D721Med (cell line): ENCODE measurements at places on chromosomes 2 and 18.

DNA sequence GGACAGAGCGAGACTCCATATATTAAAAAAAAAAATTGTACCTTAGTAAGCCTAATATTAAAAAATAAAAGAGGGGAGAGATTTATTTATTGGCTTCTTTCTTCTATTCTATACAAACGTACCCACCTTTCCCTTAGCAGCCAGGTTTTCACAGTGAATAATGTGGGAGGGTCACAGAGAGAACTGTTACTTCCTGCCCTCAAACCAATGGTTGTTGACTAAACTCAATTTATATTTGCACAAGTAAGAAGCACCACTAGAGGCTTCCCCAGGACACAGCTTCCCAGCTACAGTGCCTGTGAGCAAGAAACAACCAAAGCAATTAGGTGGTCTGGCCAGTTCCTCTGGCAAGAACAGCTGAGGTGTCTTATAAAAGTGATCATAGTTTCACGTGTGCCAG, 28.9 kb upstream of the GALR1 start:
- DNase-seq = no peak

GRCh38 chr18:64134044-64134747, 14.7 kb downstream of the LINC00305 start:
- DNase-seq = no peak

GRCh38 chr2:144432921-144433320, 87.0 kb downstream of the ZEB2 start:
- no peak for DNase-seq

GRCh38 chr2:127847931-127848330, 10.0 kb downstream of the POLR2D start:
- DNase-seq = no peak

DNA sequence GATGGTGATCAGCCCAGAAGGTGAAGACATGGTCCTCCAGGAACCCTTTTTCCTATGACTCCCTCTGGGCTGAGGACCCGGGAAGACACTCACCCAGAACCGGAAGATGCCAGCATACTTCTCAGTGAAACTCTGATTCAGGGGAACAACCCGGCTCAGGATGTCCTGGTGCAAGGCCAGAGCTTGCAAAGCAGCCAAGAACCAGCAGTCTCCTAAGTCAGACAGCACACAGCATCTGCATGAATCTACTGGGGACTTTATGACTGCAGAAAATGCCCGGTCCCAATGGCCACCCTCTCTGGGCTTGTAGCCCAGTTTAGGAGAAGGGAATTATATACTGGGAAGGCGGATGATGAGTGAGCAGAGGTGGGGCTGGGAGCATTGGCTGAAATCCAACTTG, 15.3 kb downstream of the CAPN14 start:
- DNase-seq = no peak

DNA sequence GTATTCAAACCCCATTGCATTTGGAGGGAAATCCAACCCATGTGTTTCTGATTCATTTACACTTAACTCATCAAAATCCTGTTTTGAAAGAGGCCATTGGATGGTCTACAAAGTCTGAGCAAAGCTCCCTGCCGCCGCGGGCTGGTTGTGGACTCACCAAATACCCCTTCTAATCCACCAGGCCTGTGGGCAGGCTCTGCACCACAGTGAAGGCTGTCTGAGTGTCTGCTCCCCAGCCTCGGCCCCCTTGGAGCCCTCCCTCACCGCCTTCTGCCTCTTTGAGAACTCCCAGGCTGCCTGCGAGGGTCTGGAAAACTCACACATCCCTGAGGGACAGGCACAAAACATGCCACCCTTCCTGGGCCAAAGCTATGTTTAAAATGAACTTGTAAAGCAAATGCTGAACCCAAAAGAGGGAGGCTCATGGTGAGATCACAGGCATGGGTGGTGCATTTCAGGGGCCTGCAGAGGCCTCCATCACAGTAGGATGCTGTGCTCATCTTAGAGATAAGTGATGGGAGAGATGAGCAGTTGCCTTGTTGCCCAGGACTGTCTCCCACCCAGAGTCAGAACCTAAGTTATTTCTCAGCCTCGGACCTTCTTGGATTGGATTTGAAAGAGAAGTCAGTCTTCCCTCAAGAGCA, 225.0 kb downstream of the CYP26B1 start:
- no peak for DNase-seq

DNA sequence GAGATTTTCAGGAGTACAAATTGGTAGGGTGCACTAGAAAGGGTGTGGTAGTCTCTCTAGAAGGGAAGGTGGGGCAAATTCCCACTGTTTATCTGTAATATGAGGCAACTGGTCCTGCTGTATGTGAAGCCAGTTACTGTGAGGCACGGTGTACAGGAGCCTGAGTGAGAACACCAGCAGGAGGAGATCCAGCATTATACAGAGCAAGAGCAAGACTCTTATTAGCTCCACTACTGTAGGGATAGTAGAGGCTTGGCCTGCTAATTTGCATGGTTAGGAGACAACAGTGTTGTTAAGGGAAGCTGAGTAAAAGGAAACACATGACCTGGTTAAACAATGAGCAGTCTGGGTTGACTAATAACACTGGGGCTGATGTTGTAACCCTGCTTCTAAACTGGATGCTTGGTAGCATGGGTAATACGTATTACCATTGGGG, 76.3 kb upstream of the WDSUB1 start:
- no peak for DNase-seq

DNA sequence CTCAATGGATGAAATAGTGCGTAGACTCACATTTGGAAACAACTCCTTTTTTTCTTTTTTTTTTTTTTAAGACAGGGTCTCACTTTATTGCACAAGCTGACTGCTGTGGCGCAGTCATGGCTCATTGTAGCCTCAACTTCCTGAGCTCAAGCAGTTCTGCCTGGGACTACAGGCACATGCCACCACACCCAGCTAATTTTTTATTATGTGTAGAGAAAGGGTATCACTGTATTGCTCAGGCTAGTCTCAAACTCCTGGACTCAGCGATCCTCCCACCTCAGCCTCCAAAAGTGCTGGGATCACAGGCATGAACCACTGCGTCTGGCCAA, 17.4 kb downstream of the HAT1 start:
- DNase-seq = no peak

DNA sequence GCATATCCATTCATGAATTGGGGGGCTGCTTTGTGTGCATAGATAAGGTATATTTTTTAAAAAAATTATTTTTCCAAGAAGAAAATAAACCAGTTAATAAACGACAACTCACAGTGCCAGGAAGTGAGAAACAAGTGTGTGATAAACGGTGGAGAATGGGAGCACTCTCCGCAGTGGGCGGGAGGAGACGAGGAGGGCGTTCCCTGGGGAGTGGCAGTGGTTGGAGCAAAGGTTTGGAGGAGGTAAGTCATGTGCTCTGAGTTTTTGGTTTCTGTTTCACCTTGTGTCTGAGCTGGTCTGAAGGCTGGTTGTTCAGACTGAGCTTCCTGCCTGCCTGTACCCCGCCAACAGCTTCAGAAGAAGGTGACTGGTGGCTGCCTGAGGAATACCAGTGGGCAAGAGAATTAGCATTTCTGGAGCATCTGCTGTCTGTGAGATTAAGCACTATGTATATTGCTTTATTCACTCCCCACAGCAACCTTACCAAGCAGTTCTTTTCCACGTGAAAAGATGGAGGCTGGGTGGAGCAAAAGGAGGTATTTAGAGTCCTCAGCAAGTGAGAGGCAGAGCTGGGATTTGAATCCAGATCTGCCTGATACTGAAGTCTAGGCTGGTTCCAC, 27.0 kb upstream of the CASP8 start:
- DNase-seq = no peak
